Activated CD8-positive, alpha-beta memory T cell treated with anti-CD3 and anti-CD28 coated beads for 4 hours (primary cell): ENCODE measurements at places on chromosomes 16 and 17.

GRCh38 chr16:82092711-82093110 lies 57.7 kb downstream of the HSD17B2 start:
- DNase-seq: no peak

DNA sequence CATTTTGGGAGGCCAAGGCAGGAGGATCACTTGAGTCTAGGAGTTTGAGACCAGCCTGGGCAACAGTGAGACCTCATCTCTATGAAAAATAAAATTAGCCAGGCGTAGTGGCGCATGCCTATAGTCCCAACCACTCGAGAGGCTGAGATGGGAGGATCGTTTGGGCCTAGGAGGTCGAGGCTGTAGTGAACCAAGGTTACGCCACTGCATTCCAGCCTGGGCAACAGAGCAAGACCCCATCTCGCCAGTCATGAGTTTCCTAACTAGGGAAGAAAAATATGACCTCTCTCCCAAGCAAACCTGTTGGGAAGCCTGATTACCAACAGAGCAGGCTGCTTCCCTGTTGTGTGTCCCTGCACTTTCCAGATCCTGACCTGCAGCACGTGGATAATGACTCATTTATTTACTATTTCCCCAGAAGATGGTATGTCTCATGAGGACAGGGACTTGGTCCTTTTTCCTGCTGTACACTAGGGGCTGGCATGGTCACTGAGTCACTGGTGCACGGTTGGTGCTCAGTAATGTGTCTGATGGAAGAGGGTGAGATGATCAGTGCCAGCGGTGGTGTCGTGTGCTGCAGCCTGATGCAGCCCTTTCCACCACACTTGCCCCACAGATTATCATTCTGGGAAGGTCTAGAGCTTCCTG lies 30.8 kb downstream of the NMT1 start:
- no peak for DNase-seq

DNA sequence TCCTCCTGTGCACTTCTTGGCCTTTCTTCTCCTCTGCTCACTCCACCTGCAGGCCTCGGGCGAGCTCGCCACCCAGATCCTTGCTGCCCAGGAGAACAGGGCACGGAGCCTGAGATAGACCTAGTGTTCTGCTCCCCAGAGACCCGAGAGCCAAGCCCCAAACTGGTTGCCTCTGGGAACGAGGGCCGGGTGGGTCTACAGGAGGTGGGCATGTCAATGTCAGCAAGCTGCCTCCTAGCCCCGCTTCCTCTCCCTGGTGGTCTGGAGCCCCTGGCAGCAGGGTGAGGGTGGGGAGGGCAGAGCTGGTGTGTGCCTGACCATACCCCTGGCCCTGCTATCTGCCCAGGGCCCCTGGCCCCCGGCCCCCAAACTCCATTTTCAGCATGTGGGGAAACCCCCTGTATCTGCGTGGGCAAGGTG lies 841 bp upstream of the NDRG4 start:
- DNase-seq: no peak

GRCh38 chr17:46726206-46726605 lies 92.3 kb downstream of the WNT3 start:
- no peak for DNase-seq

GRCh38 chr16:85157813-85158742 lies 45.8 kb upstream of the CIBAR2 start:
- no peak for DNase-seq
